ENCODE measurements at places on chromosomes 16 and 17.

DNA sequence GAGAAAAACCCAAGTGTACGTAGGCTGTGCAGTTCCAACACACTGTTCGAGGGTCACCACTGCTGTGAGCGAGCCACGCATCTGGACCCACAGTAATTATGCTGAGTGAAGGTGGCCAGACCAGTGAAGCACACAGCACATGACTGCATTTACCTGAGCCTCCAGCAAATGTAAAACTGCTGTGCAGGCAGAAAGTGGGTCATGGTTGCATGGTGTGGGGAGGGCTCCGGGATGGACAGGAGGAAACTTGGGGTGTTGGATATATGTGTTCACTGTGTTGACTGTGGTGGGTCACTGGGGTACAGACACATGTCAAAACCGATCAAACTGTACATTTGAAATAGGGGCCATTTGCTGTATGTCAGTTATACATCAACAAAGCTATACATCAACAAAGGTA lies 78.7 kb upstream of the METRNL start:
- DNase-seq: no peak

GRCh38 chr16:57567691-57568090 lies 25.2 kb downstream of the ADGRG5 start:
- DNase-seq: no peak

- no peak for DNase-seq
Observed at GRCh38 chr16:11630046-11630767, 38.0 kb upstream of the SNN start.

GRCh38 chr17:44424828-44425461 lies 35.5 kb upstream of the ITGA2B start:
- DNase-seq: no peak

DNA sequence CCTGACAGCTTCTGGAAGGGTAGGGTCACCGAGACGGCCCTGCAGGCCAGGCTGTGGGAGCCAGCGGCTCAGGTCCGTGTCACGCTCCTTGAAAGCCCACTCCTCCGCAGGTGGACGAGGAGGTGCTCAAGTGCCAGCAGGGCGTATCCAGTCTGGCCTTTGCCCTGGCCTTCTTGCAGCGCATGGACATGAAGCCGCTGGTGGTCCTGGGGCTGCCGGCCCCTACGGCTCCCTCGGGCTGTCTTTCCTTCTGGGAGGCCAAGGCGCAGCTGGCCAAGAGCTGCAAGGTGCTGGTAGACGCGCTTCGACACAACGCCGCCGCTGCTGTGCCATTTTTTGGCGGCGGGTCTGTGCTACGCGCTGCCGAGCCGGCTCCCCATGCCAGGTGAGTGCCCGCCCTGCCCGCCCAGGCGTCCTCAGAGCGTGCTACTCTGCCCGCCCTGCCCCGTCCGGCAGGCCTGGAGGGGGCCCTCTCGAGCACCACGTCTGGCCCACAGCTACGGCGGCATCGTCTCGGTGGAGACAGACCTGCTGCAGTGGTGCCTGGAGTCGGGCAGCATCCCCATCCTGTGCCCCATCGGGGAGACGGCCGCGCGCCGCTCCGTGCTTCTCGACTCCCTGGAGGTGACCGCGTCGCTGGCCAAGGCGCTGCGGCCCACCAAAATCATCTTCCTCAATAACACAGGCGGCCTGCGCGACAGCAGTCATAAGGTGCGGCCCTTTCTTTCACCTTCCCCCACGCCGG lies 1.3 kb downstream of the NAGS start:
- DNase-seq: no peak

DNA sequence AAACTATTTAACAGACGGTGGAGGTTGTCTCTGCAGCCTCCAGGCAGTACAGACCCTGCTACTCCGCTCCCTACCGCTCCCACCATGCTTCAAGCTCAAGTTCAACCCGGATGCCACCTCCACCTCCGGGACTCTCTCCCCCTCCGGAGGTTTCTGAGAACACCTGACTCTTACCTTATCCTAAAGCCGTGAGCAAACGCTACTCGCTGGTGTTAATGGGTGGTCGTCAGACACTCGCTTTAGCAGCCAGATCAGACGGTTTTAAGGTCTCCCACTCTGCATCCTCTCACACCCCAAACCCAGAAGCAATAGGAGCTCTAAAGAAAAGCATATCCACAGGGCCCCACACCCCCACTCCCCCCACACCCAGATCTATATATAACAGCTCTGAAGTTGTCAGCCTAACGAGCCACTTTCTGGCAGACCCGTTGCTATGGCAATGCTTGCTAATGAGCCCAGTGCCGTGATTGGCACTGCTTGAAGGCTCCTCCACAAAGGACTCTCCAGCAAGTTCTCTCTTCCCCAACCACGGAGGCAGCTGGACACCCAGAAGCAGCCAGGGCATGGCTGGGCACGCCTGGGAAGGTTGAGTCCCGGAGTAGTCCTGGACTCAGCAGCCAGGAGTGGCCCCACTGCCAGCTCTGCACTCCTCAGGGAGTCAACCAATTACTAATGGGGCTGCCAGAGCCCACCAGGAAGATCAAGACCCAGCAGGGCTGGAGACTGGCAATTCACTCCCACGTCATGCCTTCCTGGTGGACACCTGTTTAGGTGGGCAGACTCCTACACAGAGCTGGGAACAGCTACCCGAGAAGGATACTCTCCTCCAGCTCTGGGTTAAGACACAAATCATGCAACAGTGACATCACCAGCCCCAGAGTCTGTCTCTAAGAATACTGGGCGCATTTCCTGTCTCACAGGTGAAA lies 121.2 kb upstream of the RCVRN start:
- DNase-seq: no peak

- DNase-seq: no peak
Observed at GRCh38 chr16:72922714-72923113, 125.2 kb downstream of the ZFHX3 start.

- no peak for DNase-seq
Observed at GRCh38 chr17:17073581-17074403, 31.5 kb downstream of the MPRIP start.

- DNase-seq: no peak
Observed at GRCh38 chr16:1642148-1642547, 30.0 kb downstream of the CRAMP1 start.

GRCh38 chr17:11144358-11145233 lies 96.4 kb upstream of the SHISA6 start:
- peak; percentile 12 for DNase-seq

- DNase-seq: no peak
Observed at GRCh38 chr17:40448213-40448638, 5.0 kb downstream of the IGFBP4 start.

- DNase-seq: no peak
Observed at GRCh38 chr17:74383141-74383540, 15.8 kb downstream of the GPR142 start.

DNA sequence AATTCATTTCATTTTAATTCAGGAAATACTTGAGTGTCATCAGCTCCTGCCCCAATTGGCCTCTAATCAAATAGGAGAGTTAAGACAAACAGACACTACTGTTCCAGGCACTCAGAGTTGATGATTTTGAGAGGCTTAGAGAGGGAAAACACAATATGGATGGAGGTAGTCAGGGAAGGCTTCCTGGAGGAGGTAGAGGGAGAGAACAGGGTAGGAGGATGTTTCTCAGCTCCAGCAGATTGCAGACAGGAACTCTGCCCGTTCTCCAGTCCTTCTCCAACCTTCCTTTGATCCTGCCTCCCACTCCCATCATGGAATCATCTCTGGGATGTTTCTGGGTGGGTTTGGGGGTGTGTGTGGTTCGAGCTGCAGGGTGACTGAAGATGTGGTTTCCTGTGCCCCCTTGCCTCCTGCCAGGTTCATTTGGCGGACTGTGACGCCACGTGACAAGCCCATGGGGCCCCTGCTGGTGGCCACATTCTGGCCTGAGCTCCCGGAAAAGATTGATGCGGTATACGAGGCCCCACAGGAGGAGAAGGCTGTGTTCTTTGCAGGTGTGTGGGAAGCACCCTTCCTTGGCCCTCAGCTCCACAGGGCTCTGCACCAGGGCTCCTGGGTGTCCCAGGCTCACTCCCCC lies 12.2 kb upstream of the LPCAT2 start:
- no peak for DNase-seq

GRCh38 chr17:79305376-79305767 lies 230.7 kb downstream of the ENGASE start:
- no peak for DNase-seq

GRCh38 chr17:57707892-57708291 lies 37.2 kb downstream of the CCDC182 start:
- DNase-seq: no peak

GRCh38 chr16:2040787-2041522 lies 6.7 kb downstream of the NTHL1 start:
- no peak for DNase-seq

GRCh38 chr16:9058211-9058610 lies 33.2 kb upstream of the HAPSTR1 start:
- DNase-seq: no peak

DNA sequence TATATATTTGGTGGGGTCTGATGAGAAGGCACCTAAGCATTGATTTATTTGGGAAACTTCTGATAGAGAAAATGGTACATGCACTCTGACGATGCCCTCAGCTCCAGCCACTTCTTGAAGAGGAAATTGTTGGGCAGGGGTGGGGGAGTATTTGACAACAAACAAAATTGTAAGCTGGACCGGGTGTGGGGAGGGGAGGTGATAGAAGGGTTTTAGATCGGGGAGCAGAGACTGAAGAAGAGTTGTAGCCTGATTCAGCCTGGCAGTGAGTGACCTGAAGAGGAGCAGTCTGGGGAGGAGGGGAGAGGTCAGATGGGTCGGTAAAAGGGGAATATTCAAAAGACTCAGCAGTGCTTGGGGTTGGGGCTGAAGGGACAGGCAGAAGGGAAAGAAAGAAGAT lies 2284.7 kb downstream of the TP53TG3F start:
- no peak for DNase-seq

DNA sequence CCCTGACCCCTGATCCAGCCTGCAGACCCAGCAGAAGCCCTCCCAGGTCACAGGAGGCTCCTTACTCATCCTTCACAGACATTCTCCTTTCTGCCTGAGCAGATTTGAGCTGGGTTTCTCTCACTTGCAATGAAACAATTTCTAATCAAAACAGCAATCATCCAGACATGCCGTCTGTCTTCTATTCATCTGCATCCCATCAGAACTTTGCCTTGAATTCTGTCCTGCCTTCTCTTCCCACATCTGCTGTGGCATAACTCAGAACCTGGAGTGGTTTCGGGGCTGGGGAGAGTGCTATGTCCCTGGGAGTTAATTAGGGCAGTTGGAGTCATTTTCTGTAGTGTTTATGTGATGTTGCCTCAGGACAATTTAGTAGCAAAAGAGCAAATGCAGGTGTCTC lies 278.6 kb downstream of the CBLN1 start:
- no peak for DNase-seq

DNA sequence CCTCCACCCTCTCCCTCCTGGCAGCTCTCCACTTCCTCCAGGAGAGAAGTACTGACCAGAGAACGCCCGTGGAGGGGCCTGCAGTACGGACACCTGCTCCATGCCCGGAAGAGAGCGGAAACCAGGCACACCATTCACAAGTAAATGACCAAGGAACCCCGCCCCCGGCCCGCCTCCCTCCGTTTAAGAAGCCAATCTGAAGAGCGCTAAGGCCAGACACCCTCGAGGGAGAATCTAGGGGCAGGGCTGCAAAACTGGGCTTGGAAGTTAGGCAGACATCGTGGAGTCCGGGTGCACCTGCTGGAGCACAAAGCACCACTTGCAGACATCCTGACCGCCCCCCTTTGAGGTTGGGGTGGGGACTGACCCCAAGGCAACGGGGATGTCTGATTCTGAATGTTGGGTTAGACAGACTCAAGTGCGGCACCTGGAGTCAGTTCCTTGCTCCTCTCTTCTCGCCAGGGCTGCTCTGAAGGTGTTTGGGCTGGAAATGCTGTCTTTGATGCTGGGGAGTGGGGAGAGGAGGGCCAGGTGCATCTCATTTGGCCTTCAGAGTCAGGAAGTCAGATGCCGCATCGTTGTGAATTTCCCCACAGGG lies 964 bp upstream of the FAAP100 start:
- peak; percentile 84 for DNase-seq

DNA sequence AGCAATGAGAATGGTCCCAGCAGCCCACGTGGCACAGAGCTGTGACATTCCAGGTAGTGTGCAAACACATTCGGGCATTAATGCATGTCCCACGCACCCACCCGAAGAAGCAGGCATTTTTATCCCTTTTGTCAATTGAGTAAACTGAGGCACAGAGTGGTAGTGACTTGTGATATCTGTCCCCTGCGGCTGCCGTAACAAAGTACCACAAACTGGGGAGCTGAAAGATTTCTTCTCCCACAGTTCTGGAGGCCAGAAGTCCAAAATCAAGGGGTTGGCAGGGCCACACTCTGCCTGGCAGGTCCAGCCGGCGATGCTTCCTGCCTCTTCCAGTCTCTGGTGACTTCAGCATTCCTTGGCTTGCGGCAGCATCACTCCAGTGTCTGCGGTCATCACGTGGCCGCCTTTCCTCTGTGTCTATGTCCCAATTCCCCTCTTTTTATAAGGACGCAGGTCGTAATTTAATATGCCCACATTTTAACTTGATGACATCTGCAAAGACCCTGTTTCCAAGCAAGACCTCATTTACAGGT lies 221.9 kb upstream of the GSE1 start:
- no peak for DNase-seq

DNA sequence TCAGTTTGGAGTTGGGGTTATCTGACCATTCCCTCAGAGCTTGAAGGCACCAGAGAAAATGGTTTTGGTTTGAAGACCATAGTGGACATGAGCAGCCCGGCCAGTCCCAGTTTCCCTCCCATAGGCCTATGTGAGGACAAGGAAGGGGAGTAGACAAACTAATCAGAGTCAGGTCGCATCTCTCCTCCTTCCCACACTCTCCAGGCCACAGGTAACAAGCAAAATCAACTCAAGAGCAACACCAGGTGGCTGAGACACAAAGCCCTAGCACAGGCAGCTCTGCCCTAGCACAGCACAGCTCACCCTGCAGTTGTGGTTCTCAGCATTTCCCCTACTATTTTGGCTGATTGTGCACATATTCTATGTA lies 7.2 kb downstream of the SUPT4H1 start:
- no peak for DNase-seq

- DNase-seq: no peak
Observed at GRCh38 chr16:29007730-29008593, 23.1 kb downstream of the LAT start.

DNA sequence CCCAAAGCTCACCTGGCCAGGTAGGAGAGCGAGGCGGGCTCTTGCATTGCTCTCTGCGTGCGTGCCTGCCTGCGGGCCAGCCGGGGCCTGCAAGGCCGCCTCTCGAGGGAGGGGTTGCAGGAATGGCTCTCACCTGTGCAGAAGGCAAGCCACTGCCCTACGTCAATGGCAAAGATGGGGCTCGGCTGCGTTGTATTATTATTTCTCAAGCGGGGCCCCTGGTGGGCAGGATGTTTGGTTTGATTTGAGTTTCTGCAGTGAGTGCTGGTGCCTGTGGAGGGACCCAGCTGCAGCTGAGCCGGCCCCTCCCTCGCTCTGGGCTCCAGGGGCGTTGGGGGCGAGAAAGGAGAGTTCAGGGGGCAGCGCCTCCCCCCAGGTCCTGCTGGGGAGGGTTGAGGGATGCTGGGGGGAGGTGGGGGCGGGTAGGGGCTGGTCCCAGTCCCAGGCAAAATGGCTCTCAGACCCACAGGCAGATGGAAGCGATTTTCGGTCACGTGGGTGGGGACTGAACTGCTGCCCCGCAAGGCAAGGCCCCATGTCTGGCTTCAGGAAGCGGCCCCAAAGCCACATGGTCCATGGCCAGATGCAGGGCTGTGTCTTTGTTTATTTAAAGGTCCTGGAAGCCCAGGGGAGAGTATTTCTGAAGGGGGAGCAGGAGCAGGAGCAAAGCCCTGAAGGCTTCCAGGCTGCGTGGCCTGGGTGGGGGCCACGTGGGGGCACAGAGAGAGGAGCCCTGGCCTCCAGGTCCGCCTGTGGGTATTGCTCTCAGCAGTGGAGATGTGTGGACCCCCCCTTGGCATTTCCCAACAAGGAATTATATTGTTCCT lies 338.8 kb downstream of the SEC14L1 start:
- DNase-seq: no peak
